ENCODE measurements at places on chromosomes 7 and 10.

DNA sequence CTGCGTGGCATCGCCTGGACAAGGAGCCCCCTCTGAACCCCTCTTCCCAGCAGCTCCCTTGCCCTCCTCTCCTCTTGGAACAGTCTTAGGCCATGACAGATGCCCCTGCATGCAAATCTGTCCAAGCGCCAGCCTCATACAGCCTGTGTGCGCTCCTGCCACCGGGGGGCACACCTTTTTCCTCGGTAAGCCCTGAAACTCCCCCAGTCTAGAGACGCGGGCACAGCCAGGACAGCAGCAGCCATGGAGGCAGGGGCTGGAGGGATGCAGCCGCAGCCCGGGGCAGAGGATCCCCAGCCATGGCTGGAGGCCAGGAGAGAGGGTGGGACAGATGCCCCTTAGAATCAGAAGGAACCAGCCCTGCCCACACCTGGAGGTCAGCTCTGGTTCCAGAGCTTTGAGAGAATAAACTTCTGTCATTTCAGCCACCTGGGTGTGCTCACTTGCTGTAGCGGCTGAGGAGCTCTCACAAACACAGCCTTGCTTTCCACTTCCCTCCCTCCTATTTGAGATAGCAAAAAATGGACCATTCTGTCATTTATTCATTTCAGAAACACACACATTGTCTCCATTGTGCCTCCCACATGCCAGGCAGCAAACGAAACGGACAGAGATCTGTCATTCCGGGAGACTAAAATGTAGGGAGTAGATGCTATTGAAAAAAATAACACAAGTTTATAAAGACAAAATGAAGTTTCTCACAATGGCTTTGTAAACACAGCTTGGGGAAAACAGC, 241.5 kb downstream of the WDR37 start:
- no peak for DNase-seq

DNA sequence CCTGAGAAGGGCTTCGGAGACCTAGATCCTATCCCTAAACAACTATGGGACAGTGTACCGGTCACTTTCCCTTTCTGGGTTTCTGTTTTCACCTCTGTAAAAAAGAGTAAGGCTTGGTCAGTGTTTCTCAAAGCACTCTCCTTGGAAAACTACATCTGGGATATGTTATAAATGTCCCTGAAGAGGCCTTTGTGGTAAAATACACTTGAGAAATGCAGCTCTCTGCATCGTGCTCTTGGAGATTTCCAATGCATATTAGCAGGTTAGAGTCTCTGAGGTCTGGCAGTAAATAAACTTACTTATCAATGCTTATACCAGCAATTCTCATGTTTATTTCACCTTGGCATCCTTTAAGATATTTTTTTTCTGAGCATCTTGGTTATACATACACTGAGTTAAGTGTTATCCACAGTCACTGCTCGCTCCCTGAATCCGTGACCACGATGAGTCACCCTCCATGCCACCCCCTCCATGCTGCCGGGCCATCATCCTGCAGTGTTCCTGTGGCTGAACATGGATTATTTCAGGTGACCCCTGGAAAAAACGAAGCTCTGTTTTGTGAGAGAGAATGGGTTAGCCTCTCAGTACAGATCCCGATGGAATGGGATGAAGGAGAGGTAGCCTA, 3.3 kb upstream of the TBXAS1 start:
- DNase-seq = no peak

DNA sequence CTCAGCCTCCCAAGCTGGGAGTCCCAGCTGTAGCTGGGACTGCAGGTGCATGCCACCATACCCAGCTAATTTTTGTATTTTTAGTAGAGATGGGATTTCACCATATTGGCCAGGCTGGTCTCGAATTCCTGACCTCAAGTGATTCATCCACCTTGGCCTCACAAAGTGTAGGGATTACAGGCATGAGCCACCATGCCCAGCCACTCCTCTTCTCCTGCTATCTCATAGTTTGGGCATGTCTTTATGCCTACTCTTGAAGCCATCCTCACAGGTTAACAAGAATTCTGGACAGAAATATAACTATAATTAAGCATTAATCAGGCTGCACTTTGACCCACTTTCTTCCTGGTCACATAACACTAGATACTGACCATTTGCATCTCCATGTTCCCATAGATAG, 28.6 kb upstream of the C10orf67 start:
- DNase-seq = no peak

- no peak for DNase-seq
These were observed 62.1 kb downstream of the AKAP9 start for GRCh38 chr7:92002720-92003119.

GRCh38 chr7:6139189-6139996, 108.2 kb downstream of the ANKRD61 start:
- DNase-seq = no peak

- no peak for DNase-seq
These were observed 138.0 kb downstream of the LHPP start for GRCh38 chr10:124599588-124600050.

DNA sequence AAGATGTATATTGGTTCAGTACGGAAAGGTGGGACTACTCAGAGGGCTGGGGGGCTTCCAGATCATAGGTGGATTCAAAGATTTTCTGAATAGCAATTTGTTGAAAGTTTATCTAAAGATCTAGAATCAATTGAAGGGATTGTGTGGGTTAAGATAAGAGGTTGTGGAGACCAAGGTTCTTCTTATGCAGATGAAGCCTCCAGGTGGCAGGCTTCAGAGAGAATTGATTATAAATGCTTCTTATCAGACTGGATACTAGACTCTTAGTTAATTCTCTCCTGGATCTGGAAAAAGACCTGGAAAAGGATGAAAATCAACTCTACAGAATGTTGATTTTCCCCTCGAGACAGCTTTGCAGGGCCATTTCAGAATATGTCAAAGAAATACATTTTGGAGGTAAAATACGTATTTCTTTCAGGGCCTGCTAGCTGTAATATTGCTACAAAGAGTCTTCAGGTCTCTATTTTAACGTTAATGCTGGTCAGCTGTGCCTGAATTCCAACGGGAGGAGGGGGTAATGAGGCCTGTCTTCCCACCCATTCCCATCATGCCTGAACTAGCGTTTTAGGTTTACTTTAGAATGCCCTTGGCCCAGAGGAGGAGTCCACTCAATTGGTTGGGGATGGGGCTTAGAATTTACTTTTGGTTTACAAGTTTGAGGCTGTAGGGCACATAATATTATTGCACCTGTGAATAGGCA, 12.8 kb upstream of the GPR15LG start:
- DNase-seq = no peak

- DNase-seq = no peak
These were observed 182.7 kb upstream of the MKLN1 start for GRCh38 chr7:131145026-131145425.

DNA sequence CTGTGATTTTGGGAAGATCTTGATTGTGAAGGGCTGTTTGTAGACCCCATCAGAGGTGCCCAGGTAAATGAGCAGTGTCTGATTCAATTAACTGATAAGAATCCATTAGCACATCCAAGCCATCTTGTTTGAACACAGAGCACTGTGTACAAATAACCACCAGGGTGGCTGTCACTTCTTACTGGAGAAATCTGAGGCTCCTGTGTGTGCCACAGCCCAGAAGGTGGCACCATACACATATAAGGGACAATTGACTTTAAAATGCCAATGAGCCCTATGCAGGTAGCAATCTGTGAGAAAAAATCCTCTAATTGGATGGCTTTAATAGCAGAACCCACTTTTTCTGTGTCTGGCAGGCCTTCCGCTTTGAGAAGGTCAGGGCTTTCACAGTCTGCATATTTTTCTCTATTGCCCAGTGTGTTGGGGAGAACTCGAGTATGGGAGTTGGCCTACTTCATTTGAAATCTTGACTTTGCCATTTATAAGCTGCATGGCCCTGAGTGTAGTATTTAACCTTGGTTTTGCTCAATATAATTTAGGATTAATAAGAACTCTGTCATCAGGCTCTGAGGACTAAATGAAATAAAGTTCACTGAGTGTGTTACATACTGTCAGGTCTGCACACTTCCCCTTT, 517.4 kb downstream of the CCSER2 start:
- DNase-seq = no peak

DNA sequence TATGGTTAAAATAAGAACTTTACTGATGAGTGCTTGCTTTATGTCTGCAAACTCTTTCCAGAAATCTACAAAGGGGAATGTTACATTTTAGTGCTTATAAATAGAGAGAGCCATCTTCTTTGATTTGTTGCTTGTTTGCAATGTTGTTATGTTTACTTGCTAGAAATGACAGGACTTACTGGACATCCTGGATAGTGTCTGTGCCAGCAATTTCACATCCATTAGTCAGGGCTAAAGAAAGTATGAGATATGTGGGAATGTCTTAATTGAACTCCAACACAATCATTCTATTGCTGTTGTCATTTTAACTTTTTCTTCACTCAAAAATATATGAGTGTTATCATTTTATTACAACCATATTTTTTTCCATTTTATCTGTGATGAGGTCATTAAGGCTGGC, 453.2 kb downstream of the TNS3 start:
- no peak for DNase-seq

DNA sequence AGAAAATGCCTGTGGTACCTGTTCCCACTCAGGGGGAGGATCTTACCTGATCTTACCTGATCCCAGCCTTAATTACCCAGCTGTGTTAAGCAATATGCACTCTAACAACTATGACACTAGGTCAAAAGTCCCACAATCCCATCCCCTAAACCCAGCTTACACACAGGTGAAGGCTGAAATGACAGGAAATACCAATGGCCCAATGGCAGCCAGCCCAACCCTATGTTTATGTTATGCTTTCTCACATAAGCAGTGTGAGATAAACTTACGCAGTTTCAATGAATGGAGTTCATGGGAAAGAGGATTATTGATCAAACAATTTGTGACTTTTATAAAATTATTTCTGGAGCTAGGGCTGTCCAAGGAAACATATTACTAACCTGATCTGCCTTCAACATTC, 91.9 kb downstream of the GPAM start:
- DNase-seq = no peak

DNA sequence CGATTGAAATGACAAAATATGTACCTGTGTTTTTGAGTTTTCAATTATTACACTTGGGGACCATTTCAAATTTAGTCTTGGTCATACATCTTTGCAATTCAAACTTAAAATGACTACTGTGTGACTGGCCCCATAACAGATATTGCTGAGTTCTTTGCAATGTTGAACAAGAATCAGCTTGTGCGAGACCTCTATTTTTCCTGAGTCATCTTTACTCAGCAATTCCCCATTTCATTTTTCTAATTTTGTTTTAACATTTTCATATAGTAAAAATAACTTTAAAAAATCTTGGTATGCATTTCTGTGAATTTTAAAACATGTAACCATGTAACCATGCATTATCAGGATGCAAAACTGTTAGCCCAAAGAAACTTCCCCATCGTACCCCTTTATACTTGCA, 678.1 kb downstream of the ANKRD7 start:
- DNase-seq = no peak

GRCh38 chr10:132836248-132836831, 50.4 kb upstream of the NKX6-2 start:
- no peak for DNase-seq

DNA sequence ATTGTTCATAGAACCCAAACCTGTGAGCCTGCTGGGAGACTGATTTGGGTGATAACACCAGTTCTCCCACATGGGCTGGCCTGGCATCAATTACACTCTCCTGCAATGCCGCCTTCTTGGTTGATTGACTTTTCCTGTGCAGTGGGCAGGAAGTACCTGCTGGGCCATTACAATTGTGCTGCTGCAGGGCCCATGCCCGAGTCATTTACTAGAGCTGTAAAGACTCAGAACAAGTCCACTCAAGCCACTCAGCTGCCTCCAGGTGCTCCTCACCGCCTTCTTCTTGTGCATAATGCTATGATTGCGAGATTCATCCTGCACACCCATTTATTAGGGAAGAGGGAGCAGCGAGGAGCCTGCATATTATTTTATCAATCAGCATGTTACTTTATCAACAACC, 264.0 kb downstream of the TCERG1L start:
- no peak for DNase-seq

GRCh38 chr7:24572016-24572392, 1.2 kb upstream of the PALS2 start:
- no peak for DNase-seq

DNA sequence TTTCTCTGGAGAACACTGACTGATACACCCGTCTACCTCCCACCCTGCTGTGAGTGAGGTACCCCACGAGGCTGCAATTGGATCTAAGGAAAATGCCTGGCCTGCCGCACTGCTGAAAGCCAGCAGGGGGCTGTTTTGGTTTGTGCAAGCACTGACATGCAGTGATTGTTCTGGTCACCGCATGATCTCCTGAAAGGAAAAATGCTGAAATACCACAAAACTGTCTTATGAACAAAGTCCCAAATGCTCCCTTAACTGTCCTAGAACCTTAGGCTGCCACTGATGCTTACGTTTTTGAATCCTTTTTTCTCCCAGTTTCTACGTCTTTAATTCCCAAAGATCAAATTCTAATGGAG, 132.7 kb downstream of the JCAD start:
- no peak for DNase-seq

DNA sequence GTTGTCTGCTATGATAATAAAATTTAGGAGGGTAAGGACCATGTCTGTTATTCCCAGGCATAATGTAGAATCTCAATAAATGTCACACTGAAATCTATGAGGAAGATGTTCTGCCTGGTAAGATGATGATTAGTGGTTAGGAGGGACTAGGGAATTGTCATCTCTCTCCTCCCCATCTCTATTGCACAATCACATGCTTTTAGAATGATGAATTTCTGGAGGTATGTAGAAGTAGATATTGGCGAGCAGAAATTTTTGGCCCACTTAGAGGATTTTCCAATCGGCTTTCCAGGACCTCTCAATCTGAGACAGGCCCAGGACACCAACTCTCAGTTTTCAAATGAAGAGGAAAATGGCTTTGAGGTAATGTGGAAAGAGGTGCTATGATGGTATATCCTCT, 2.0 kb upstream of the PITX3 start:
- no peak for DNase-seq

DNA sequence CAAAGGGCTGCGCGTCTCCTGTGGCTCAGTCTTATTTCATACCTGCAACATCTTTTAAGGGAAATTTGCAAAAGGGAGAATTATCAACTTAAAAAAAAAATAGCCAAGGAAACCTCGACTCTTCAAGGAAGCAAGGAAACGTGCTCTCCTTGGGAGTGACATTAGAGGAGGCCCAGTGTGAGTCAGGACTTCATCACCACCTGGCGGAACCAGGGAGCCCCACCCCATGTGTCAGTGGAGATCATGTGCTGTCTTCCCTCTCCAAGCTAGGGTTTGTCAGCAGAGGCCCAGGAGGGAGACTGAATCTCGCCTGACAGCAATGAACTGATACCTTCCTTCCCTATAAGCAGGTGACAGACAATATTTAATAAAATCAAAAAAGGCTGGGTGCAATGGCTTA, 28.9 kb downstream of the POR start:
- DNase-seq = no peak

GRCh38 chr10:31912898-31913850, 15.5 kb downstream of the ARHGAP12 start:
- no peak for DNase-seq

GRCh38 chr10:100515612-100516011, 4.0 kb downstream of the SEC31B start:
- DNase-seq = no peak
